Esophagus muscularis mucosa (tissue), 4 donors: ENCODE measurements at places on chromosomes 3 and 15.

DNA sequence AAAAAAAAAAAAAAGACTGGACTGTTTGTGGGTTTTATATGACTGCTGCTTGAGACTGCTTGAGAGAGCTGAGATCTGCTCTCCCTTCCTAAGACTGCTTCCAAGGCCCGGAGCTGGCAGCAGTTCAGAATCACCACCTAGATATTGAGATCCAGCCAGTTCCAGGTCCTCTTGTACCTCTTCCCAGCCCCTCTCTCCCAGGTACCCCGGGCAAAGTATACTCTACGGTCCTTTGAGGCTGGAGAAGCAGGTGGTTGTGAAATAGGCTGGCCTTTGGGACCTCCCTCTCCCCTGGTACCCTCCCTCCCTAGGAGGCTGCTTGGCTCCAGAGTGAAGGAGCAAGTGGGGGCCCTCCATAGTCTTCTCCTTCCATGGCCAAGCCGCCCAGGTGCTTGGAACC is 12.6 kb upstream of the BAHD1 start:
- no peak for DNase-seq

GRCh38 chr3:153285982-153286381 is 124.0 kb downstream of the RAP2B start:
- DNase-seq: no peak

DNA sequence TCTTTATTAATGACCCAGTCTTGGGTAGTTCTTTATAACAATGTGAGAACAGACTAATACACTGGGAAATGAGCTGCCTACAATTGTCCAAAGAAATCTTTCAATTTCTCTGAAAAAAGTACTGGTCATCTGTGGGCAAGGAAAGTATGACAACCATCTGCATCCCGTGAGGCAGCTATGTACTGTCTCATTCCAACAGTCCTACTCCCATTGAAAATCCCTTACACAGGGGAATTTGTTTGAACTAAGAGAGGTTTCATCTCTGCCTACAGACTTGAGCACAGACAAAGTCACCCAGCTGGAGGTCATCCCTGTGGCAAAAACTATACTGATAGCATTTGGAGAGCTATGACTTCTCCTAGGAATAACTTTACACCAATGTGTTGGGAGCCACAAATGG is 27.1 kb downstream of the SHC4 start:
- DNase-seq: no peak

- DNase-seq: no peak
These were observed 25.1 kb upstream of the CSTA start for GRCh38 chr3:122299872-122300460.

GRCh38 chr3:82085356-82085755 is 323.9 kb upstream of the GBE1 start:
- DNase-seq: no peak

DNA sequence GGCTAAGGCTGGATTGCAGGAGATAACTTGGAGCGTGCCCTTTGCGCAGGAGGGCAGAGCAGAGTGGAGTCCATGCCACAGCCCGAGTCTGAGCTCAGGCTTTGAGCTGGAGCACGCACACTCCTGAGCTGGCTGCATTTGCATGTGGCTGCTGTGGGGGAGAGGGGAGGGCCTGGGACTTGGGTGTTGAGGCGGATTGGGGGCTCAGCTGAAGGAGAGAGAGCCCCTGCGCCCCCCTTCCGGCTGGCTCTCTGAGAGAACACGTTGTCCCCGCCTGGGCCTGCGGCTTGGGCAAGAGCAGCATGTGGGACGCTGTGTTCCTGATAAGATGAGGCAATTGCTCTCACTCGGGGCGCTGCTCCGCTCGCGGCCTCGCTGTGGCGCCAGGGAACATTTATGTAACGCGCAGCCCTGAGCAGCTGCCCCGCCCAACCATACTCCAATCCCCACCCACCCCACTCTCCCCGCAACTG is 39.1 kb downstream of the KLF13 start:
- DNase-seq: peak; percentile 99

GRCh38 chr15:48574187-48574586 is 71.3 kb downstream of the FBN1 start:
- no peak for DNase-seq

DNA sequence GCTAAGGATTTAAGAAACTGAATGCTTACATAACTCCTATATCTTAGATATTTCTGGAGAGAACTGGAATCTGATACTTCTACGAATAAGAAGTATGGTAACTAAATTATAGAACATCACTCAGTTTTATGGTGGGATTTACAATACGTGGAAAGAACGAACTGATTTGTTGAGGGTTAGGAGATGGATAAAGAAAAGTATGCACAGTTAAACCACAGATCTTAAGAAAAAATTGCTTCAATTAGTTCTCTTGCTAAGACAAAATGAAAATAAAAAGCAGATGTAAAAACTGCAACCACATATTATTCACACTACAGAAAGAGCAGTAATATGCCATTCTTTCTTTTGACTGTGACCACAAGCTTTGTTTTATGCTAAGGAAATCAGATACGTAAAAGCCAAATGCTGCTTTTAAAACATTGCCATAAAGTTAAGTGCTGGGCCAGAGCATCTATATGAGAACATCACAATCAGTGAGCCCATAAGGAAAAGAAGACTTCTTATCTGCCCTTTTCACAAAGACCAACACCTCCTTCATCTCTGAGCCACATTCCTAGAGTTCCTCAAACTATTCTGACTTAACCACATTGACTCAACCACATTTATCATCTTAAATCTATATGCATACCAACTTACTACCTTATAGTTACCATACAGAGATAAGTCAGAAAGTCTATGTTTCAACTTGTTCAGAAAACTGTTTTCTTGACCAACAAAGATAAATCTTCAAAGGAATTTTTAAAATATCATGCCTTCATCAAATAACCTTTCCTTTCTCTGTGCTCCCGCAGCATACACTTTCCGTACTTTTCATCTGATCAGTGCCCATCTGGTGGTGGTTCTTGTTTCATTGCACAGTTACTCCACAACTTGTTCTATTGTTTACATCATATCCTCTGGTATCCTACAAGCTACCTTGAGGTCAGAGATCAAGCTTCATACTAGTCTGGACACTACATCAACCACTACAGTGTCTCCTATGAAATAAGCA is 61.7 kb downstream of the FSIP1 start:
- DNase-seq: no peak

- DNase-seq: no peak
These were observed 149.9 kb upstream of the RASGRP1 start for GRCh38 chr15:38714309-38715072.

GRCh38 chr3:75220932-75221331 is 443.2 kb upstream of the FRG2C start:
- no peak for DNase-seq

GRCh38 chr3:193874997-193875593 is 260.9 kb upstream of the HES1 start:
- no peak for DNase-seq

DNA sequence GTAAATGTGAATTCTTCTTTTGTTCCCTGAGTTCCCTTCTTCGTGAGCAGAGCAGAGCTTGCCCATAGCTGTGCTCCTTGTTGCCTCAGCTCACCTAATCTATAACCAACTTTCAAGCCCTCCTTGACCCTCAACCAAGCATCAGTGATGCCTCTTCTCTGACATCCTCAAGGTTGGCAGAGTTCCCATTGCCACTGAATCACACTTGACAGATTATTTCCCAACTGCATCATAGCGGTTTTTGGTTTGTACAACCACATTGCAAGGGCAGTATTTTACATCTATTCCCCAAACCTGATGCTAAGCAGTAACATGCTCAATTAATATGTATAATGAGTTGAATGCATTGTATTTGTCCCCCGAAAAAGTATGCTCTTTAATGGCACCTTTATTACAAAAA is 133.0 kb upstream of the SNTN start:
- DNase-seq: no peak

DNA sequence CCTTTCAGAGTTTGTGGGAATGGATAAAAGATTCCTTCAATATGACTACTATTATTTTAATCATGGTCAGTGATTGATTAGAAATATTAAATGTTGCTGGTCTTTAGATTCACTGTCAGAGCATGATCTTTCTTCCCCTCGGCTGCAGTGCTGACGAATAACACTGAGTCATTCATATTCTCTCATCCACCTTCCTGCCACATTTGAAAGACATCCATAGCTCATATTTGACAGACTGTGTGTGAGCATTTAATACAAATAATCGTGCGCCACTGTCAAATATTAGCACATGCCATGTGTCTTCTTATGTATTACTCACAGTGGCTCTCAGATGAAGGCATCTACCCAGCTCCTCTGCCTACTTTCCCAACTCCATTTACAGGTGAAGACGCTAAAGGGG is 476.5 kb upstream of the TPRG1 start:
- no peak for DNase-seq

DNA sequence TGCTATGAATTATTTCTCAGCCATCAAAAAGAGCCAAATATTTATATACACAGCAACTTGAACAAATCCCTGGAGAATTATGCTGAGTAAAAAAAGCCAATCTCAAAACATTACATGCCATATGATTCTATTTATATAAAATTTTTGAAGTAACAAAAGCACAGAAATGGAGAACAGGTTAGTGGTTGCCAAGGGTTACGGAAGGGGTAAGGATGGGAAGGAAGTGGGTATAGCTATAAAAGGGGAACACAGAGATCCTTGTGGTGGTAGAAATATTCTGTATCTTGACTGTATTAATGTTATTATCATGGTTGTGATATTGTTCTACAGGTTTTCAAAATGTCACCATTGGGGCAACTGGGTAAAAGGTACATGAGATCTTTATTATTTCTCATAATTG is 62.3 kb upstream of the ASB14 start:
- no peak for DNase-seq

DNA sequence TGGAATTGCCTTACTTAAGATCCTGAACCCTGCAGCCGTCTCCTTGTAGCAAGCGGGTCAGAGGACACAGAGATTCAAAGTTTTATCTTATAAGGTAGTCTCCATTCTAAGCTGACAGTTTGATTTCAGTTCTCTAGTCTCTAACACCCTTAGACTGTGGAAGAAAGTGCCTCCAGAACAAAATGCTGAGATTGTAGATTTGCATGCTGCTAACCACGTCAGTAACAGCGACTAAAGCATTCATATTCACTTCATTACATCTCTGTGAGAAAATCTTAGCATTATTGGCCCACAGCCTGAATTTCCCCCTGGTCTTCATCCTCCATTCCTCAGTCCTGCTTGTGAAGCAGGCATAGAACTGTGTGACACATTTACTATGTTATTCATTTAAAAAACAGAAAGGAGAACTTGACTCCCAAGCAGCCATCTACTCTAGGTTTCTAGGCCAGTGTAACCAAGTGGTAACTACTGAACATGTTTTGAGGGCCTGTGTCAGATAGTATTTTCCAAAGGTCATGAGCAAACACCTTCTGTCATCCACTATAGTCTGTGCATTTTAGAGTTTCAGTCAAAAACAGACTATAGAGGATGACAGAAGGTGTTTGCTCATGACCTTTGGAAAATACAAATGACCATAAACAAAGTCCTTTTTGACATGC is 27.4 kb downstream of the ARIH2 start:
- DNase-seq: no peak
